Stimulated activated CD4-positive, alpha-beta T cell treated with anti-CD3 and anti-CD28 coated beads, TNF-alpha, amount 100 ng/mL, for 4 hours (primary cell): ENCODE measurements at places on chromosomes 6 and 20.

DNA sequence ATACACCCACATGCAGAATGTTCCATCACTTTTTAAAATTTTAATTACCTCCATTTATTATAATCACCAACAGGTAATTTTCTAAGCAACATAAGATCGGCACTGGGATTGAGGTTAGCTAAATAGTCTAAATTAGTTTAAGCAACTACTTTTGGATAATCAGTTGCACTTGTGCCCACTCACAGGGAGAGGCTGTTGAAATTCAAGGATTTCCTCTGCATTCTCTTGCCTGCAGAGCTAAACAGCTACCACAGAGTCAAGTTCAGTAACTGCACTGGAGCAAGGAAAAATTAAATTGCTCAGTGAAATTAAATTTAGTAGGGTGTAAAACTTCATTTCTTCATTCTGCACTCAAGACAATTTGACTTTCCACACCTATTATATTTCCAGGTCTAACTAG, 120.7 kb upstream of the CCDC28A start:
- no peak for DNase-seq

GRCh38 chr20:57664476-57664875, 44.2 kb upstream of the ZBP1 start:
- DNase-seq = no peak

DNA sequence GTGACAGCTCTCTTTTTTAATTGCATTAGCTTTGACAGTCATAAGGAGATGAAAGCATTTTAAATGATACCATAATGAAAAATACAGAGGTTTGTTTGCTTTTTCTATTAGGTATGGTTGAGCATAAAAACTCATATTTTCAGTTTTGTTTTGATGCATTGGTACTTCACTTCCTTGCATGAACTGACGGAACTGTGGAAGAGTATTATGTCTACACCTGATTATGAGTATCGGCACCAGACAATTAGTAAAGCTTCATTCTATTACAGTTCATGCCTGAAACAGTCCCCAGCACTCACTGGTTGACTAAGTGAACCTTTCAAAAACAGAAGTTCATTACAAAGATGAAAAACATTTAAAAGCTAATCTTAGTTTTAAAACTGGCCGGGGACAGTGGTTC, 593.0 kb downstream of the GRIK2 start:
- DNase-seq = no peak

- DNase-seq = no peak
These were observed 1.4 kb upstream of the SEC63 start for GRCh38 chr6:107959392-107959791.

GRCh38 chr6:159720708-159721107, 6.6 kb upstream of the WTAP start:
- no peak for DNase-seq

- no peak for DNase-seq
These were observed 63.1 kb upstream of the NNAT start for GRCh38 chr20:37457921-37458320.

- no peak for DNase-seq
These were observed 690.7 kb downstream of the DOK5 start for GRCh38 chr20:55166063-55166462.

- peak; percentile 58 for DNase-seq
These were observed 585 bp downstream of the PSMB9 start for GRCh38 chr6:32854376-32855178.

- no peak for DNase-seq
These were observed 5.8 kb downstream of the C6orf120 start for GRCh38 chr6:169707772-169708171.

- no peak for DNase-seq
These were observed 11.9 kb downstream of the PYGB start for GRCh38 chr20:25259788-25260254.

DNA sequence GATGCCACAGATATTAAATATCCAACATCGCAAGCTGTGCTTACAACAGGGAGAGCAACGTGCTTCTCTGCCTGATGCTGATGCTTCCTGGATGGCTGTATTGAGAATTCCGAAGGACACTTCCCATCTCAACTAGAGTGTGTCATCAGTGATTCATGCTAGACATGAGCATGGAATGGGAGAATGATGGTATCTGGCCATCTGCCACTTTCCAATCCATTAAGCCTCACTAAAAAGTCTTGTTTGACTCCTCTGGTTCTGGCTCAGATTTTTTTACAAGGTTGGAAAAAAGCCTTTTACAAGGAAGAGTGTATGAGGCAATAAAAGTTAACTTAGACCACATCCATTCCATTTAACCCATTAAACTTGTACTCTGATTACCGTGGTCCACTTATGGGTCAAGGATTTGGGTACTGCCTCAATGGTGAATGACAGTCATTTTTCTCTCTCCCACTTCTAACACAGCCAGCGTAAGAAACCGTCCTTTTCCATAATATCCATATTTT, 265.3 kb downstream of the UST start:
- DNase-seq = no peak

GRCh38 chr6:35203680-35204079, 10.1 kb upstream of the SCUBE3 start:
- DNase-seq = no peak

DNA sequence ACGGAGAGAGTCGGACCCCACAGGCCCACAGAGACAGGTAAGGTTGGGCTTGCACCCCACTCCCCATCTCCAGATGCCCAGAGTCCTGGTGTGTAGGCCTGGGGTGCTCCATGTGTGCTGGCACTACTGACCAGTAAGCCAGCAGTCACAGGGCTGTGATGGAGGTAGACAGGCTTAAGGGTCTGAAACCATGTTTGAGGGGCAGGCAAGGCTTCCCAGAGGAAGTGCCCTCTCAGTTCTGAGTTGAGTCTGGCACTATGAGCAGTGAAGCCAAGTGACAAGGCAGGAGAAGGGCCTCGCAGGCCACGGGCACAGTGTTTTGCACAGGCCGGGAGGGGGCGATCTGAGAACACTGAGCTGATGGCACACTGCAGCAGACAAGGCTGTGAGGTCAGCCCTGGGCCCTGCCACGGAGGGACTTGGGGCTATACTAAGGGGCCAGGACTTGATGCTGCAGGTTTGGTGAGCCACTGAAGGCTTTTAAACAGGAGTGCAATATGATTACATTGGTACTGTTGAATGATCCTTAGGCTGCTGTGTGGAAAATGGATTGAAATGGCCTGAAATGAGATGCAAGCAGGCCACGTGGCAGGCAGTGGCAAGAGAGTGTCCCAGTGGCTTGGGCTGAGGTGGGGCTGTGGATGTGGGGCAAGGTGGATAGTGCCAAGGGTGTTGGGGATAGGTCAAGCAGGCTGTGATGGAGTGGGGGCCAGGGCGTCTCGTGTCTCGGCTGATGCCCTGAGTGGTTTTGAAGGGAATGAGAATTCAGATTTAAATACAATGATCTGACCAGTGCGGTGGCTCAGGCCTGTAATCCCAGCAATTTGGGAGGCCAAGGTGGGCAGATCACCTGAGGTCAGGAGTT, 20.3 kb downstream of the TTBK1 start:
- peak; percentile 59 for DNase-seq

DNA sequence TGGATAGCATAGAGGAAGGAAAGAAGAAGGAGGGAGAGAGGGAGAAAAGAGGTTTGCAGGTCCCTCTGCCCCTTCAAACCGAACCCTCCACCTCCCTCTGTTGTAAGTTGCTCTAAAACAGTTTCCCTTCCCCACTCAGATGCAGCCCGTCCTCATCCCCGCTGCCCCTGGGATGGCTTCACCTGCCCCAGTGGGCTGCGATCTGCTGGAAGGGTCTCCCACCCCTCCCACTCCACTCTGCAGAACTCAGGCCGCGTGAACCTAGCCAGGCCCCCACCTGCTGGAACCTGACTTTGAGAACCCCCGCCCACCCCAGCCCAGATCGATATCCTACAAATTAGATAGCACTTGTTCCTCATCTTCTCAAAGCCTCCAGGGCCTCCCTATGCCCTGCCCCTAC, 190.8 kb downstream of the DLL1 start:
- DNase-seq = no peak

GRCh38 chr6:167720456-167721285, 106.0 kb upstream of the AFDN start:
- DNase-seq = no peak

GRCh38 chr6:47103931-47104330, 61.8 kb upstream of the ADGRF1 start:
- DNase-seq = no peak

- DNase-seq = no peak
These were observed 313.4 kb downstream of the CDH26 start for GRCh38 chr20:60271597-60271996.

GRCh38 chr6:142356201-142356883, 54.5 kb downstream of the ADGRG6 start:
- DNase-seq = no peak

DNA sequence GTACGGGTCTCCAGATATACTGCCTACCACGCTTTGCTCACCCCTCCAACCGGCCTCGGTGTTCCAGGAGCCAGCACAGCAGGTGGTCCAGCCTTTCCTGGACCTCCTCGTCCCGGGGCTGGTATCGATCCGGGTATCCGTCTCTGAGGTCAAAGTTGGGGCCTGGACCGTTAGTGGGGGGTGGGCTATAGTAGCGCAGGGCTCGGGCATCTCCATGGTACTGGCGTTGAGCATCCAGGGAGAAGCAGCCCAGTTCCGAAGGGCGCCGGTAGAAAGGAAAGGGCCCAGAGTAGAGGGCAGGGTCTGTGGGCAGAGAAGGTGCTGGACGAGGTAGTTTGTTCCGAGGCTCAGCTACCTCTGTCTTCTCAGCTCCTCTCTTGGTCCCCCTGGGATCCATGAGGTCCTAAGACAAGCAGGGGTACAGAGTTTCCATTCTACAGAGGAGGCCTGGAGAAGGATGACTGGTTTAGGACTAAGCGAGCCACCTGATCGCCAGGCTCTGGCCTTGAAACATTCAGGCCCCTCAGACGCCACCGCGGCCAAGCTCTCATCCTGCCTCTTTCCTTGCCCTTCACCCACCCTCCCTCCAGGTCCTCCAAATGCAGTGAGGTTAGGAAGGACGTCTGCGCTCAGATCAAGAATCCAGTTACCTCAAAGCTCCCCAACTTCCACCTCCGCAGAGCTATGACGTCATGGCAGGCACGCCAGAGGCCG, 502 bp downstream of the DXO start:
- DNase-seq = no peak

DNA sequence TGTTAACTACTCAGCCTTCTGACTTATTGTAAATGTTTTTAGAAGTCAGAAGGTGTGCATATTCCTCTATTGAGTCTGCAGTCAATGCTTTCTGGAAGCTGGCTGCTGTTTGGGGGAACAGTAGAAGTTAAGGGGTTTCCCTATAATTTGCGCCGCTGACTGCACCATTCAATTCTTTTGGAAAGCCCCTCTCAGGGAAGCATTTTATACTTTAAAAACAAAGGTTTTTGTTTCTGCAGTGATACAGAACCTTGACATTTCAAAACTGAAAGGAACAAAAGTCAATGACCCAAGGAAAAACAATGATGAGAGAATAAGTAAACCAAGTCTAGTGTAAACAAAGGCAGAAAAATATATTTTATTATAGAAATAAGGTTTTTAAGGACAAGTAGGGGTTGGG, 120.8 kb upstream of the TNFAIP3 start:
- no peak for DNase-seq

- DNase-seq = no peak
These were observed 50.5 kb upstream of the CSE1L start for GRCh38 chr20:48995589-48995988.

- DNase-seq = no peak
These were observed 77.2 kb downstream of the DNAH8 start for GRCh38 chr6:38792356-38792755.

DNA sequence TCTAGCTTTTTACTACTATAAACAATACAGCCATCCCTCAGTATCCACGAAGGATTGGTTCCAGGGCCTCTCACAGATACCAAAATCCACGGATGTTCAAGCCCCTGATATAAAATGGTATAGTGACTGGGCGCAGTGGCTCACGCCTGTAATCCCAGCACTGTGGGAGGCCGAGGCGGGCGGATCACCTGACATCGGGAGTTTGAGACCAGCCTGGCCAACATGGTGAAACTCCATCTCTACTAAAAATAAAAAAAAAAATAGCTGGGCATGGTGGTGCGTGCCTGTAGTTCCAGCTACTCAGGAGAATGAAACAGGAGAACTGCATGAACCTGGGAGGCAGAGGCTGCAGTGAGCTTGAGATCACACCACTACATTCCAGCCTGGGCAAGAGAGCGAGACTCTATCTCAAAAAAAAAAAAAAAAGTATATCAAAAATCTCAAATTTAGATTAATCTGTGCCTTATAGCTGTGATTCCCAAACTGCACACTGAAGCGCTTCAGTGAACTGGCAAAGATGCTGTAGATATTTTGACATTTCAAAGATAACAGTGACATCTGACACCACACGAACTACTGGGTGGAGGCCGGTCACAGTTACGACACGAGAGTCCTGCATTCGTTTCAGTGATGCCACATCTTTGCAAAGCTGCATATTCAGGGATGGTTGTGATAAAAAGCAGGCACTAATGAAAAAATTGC, 38.3 kb downstream of the MRS2 start:
- DNase-seq = no peak

DNA sequence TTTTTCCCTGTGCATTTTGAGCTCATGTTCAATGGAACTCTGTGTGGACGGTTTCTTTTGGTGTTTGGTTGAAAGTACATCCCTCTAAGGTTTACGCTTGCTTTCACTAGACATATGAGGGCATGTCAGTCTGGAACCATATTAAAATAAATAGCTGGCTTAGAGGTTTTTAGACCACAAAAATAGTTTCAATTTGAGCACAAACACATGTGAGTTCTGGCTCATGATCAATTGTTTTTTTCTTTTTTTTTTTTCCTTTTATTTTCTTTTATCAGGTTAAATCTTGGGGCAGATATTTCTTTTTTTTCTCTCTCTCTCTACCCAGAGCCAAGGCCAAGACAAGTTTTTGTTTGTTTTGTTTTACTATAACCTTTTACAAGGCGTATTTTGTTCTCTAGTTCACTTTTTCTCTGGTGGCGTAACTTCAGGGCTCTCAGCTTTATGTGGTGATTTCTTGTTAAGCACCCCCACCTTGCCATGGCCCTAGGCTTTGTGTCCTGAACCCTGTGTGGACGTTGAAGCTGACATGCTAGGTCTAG, 92.9 kb downstream of the SHLD1 start:
- DNase-seq = no peak

DNA sequence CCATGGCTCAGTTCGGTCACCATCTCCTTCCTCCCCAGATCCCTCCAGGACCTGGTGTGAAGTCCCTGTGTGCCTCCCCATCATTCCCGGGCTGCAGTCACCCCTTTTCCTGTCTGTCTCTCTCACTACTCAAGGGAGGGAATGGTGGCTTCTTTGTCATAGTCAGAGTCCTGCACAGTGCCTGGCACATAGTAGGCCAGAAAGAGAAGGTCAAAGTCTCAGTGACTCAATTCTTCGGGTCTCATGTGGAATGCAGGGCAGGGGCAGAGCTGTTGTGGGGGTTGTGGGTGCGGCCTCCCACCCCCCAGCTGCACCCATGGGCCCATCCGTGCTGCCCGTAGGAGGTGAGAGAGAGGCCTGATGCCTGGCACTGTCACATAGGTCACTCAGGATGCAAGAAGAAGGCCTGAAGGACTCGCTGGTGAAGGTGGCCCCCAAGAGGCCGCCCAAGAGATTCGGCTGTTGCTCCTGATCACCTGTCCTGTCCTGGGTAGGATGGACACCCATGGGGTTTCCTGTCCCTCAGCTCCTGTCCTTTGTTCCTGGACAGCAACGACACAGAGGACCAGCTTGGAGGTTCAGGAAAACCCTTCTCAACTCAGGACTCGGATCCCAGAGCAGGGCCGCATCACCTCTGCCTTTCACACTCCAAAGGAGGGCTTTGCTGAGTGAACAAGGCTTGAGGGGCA, 34.1 kb downstream of the RAB44 start:
- DNase-seq = no peak

- DNase-seq = no peak
These were observed 19.0 kb downstream of the RAB44 start for GRCh38 chr6:36716476-36717093.
